Renal cortical epithelial cell (primary cell): ENCODE measurements at places on chromosomes 3 and 15. TPM values are rescaled to one million over a fixed set of nuclear protein-coding genes. Genes with fewer than 3 reads are reported as not detected.

The CCDC80 gene
- 92.2 and 151 TPM in 2 replicates for total RNA-seq

The UPK1B gene
- total RNA-seq = 1.9 and 33.7 TPM in 2 replicates

The REC114 gene
- total RNA-seq = not detected in 2 replicates

GRCh38 chr3:169573148-169573547 is 90.4 kb downstream of the MECOM start:
- no peak for DNase-seq

DNA sequence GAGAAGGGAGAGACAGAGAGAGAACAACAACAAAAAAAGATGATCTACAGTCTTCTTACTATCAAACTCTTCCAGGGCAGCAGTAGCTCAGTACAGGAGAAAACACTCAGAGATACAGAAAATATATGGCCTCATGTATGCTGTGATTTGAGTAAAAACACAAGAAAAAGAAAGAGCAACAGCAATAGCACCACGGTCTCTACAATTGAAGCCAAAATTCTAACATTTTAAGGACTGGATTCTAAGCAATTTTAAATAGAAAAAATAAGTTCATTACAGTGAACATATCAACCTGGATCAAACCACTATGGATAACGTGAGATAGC is 43.5 kb upstream of the ALCAM start:
- DNase-seq = no peak

DNA sequence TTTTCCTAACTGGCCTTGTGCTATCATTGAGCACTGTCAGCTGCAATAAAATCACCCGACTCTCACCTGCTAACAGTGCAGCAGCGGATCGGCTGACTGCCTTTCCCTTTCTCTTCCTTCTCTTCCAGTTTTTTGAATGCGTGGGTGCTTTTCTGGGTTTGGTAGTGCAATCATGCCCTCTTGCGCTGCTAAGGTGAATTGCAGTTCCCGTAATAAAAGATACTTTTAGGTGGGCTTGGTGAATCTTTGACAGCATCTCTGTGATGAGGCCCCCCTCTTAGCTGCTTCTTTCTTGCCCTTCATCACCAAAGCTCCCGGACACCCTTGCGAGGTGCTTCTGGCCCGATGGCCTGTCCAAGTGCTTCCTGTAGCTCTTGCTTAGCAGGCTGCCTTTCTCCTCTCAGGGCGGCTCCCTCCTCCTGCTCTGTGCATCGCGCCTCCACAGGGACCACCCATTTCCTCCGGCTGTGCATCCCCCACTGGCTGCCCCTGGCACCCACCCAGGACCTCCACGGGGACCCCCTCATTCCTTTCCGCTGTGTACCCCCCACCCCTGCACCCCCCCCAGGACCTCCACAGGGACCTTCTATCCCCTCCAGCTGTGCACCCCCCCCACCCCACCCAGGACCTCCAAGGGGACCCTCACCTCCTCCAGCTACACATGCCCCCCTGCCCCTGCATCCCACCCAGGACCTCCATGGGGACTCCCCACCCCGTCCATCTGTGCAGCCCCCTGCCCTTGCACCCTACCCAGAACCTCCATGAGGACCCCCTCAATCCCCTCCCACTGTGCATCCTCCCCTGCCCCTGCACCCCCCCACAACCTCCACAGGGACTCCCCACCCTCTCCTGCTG is 50.8 kb upstream of the RPL32 start:
- DNase-seq = peak; percentile 65

- DNase-seq = no peak
Observed at GRCh38 chr3:139225548-139225947, 118.3 kb upstream of the MRPS22 start.
